ENCODE measurements at places on chromosomes 1 and 21. TPM values are rescaled to one million over a fixed set of nuclear protein-coding genes. Genes with fewer than 3 reads are reported as not detected.

GFI1 gene
- total RNA-seq = not detected

G0S2 gene
- 25.8 TPM for total RNA-seq

SLC2A5 gene
- 3.4 TPM for total RNA-seq

S100A7 gene
- 12.2 TPM for total RNA-seq

TFF2 gene
- total RNA-seq = not detected

CBR1 gene
- 945 TPM for total RNA-seq

ZNF593OS gene
- not detected for total RNA-seq

AMPD1 gene
- total RNA-seq = not detected

HYI gene
- 38.3 TPM for total RNA-seq

BMP8B gene
- 1.1 TPM for total RNA-seq

MYBPH gene
- total RNA-seq = not detected

NGF gene
- total RNA-seq = 0.84 TPM

OR10Z1 gene
- total RNA-seq = not detected

AK4 gene
- total RNA-seq = 43.5 TPM

RHD gene
- total RNA-seq = not detected

CACNA1S gene
- not detected for total RNA-seq

TPTE gene
- total RNA-seq = not detected

TP53BP2 gene
- 49.9 TPM for total RNA-seq

EPS15 gene
- total RNA-seq = 56.9 TPM

MAP10 gene
- total RNA-seq = 0.23 TPM

ELF3 gene
- total RNA-seq = 27.1 TPM

GPR52 gene
- 0.39 TPM for total RNA-seq

UMODL1 gene
- not detected for total RNA-seq

GNAT2 gene
- not detected for total RNA-seq

TMEM54 gene
- 245 TPM for total RNA-seq

OR2T11 gene
- not detected for total RNA-seq

FRRS1 gene
- total RNA-seq = 28.6 TPM

OR6K3 gene
- not detected for total RNA-seq

NTMT2 gene
- not detected for total RNA-seq

TRIM17 gene
- 4.2 TPM for total RNA-seq

ACADM gene
- 19.4 TPM for total RNA-seq

UBAP2L gene
- 74.6 TPM for total RNA-seq

NMNAT2 gene
- total RNA-seq = not detected

CD101 gene
- 1.8 TPM for total RNA-seq

MCM3AP gene
- 48.6 TPM for total RNA-seq

FCGR3B gene
- 1.1 TPM for total RNA-seq

PTGS2 gene
- 0.98 TPM for total RNA-seq

CHI3L1 gene
- total RNA-seq = 80.5 TPM

SIKE1 gene
- 47.5 TPM for total RNA-seq

LENEP gene
- not detected for total RNA-seq

NHLH1 gene
- not detected for total RNA-seq

LMO4 gene
- total RNA-seq = 21.2 TPM
